ENCODE measurements at places on chromosomes 11 and 22.

DNA sequence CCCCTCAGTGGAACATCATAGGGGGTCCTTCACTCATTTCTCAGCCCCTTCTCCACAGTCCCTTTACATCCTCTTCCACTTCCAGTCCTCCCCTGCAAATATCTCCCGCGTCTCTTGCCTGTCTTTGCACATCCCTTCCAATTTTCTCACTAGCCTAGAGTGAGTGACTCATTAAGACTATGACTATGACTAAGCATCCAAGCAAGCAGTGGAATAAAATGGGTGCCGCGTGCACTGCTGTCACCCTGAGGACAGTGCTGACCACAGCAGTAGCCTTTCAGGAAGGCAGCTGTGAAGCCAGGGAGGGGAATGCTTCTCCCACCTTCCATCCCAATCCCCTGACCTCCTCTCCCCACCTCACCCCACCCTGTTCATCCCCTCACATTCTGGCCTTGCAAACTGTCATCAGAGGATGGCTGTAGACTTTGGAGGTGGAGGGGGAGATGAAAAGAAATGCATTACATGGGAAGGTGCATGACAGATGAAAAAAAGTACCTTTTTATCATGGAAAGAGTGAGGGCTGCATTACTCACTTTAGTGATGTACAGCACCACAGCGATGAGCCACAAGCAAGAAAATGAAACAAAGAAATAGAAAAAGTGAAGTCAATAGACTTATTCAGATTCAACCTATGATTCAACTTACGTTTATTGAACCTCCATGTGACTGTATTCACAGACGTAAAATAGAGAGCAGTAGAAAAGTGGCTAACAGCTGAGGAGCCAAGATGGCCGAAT lies 948.2 kb downstream of the NTM start:
- peak; percentile 5 for DNase-seq

- no peak for DNase-seq
Observed at GRCh38 chr11:86398106-86398505, 23.4 kb downstream of the CCDC81 start.

GRCh38 chr22:28139516-28139915 lies 220.5 kb upstream of the PITPNB start:
- DNase-seq = no peak

DNA sequence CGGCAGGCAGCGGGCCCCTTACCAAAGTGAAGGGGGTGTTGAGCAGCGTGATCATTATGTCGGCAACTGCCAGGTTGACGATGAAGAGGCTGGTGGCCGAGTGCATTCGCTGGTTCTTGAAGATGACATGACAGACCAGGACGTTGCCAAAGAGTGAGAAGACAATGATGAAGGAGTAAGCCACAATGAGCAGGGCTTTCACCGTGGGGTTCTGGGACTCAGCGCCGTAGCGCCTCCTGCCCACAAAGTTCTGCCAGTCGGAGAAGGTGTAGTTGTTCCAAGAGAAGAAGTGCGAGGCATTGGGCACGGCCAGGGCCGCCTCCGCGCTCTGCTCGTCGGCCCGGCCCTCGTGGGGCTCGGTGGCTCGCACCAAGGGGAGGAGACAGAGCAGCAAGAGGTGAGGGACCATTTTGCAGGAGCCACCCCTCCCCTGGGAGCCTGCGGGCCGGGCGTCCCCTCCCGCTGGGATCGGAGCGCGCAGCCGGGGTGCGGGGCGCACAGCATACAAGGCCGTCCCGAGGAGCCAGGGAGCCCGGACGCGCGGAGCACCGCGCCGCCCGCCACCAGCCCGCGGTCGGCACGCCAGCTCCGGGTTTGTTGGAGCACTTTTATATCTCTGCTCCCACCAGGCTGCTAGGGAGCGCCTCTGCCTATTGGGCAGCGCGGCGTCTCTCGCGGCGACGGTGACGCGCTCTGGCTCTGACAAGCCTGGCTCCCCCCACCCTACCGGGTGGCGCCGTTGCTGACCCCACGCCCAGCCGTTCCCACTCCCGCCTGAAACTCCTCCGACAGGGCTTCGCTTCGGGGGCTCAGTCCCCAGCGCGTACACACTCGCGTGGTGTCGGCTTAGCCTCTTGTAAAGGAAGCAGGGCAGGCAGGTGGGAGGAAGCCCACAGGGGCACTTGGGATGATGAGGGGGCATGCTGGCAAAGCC lies at the start of gene GPR83:
TSS of gene GPR83 (minus strand) at position 581 of the 934 bp plus-strand sequence. CDS start at position 409, 172 bp downstream.
- peak; percentile 10 for DNase-seq

DNA sequence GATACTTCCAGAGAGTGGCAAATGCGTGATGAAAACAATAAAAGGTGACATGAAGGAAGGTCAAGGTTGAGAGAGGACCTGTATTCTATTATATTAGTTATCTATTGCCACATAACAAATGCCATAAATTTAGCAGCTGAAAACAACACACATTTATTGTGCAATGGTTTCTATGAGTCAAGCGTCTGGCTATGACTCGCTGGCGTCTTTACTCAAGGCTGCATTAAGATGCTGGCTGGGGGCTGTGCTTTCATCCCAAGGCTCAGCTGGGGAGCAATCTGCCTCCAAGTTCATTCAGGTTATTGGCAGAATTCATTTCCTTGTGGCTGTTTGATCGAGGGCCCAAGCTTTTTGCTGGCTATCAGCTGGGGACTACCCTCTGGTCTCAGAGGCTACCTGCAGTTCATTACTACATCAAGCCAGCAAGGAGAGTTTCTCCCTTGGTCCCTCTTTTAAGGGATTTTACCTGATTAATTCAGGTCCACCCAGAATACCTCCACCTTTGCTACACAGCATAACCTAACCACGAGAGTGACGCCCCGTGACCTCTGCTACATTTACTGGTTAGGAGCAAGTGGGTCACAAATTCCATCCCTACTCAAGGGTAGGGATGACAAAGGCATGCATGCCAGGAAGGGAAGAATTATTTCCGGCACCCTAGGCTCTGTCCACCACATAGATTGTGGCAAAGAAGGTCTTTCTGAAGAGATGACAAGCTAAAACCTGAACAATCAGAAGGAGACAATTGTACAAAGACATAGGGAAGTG lies 549.1 kb downstream of the MN1 start:
- DNase-seq = peak; percentile 93

GRCh38 chr11:79963856-79964645 lies 523.2 kb upstream of the TENM4 start:
- no peak for DNase-seq

DNA sequence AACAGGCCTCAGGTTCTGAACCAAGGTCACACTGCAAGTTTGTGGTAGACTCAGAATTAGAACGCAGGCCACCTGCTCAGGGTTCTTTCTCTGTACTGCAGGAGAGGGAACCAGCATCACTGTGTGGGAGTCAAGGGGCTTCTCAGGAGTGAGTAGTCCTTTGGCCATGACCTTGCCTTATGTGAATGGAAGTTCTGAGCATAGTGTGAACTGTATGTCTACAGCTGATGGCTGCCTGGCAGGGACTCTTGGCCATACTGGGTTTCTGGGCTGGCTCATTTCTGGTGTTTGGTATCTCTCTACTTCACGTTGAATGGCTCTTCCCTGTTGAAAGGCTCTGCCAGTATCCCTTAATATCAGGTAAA lies 40.1 kb upstream of the TUB start:
- no peak for DNase-seq

GRCh38 chr11:129447654-129448239 lies 72.1 kb downstream of the BARX2 start:
- no peak for DNase-seq

- no peak for DNase-seq
Observed at GRCh38 chr11:134981835-134982234, 569.8 kb upstream of the B3GAT1 start.

GRCh38 chr11:72807021-72807693 lies 7.1 kb upstream of the ATG16L2 start:
- DNase-seq = peak; percentile 32

DNA sequence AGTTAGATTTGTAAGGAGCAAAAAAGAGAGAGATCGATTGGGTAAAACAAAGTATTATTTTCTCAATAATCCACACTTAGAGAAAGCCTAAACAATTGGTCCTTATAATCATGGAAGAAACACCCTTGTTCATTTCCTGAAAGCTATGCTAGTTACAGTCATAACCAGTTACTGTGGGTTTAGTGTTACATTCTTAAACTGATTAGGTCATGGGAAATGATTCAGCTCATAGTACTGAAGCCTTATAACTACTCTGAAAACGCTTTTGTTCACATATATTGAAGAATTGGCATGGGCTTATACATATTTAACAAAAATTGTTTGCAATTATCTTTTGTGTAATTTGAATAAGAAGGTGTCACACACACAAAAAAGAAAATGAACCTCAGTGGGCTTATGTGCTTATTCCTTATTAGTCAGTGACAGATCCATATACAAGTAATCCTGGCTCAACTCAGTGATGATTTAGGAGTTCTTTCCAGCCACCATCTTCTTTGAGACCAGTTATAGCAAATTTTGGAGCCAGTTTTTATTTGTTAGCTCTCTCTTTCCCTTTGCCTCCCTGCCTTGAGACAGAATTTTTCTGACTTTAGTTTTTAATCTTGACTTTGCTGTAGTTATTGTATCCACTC lies 198.5 kb upstream of the CTSC start:
- DNase-seq = peak; percentile 92

GRCh38 chr11:32003335-32003734 lies 87.5 kb upstream of the RCN1 start:
- no peak for DNase-seq

DNA sequence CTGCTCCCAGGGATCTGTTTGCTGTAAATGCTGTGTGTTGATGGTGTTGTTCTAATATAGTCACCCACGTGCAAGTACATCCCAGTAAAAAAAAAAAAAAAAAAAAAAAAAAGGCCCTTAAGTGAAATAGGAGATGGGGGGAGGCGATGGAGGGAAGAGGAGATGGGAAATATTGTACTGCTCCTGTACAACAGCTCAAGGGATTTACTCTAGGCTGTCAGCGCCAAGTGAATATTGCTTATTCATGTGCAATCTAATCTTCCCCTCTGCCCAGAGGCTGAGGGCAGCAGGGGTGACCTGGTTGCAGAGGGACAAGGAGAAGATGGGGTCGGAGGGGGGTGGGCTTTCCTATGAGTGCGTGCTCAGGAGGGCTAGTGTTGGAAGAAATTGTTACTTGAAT lies 206.2 kb upstream of the CADM1 start:
- no peak for DNase-seq

DNA sequence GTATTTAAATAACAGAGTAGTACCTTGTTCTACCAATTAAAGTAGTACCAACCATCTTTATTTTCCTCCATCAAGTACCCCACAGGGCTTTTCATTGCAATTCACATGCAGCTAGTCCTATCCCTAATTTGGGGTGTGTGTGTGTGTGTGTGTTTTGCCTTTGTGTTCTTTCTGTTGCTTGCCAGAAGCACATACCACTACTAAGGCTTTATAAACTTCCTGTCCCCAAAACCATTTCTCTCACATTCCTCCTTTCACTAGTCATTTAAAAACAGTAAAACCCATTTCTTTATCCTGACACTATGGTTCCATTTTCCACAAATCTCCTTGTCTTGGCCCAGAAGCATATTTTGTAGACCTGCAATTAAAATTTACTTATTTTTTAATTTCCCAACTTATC lies 54.6 kb downstream of the SLC36A4 start:
- peak; percentile 5 for DNase-seq

DNA sequence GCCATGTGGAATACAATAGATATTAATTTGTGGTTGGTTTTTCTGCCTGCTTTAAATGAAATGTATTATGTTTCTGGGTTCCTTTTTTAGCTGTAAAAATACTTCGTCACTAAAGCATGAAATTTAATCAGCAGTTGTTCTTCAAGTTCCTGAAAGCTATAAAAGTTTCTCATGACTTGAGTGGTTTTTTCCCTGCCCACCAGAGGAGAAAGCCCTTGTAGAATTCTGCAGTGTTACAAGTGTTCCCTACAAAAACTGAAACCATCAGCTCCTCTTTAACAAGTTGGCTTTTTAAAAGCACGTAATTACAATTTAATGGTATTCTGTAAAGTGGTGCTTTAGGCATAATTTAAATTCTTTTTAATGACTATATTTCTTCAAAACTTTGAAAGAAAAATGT lies 56.2 kb downstream of the PANX1 start:
- no peak for DNase-seq

GRCh38 chr22:43811777-43812148 lies 342 bp downstream of the EFCAB6 start:
- peak; percentile 49 for DNase-seq

- DNase-seq = no peak
Observed at GRCh38 chr11:72836111-72836510, 21.9 kb downstream of the ATG16L2 start.

- no peak for DNase-seq
Observed at GRCh38 chr22:40637183-40638150, 948 bp upstream of the MRTFA start.

DNA sequence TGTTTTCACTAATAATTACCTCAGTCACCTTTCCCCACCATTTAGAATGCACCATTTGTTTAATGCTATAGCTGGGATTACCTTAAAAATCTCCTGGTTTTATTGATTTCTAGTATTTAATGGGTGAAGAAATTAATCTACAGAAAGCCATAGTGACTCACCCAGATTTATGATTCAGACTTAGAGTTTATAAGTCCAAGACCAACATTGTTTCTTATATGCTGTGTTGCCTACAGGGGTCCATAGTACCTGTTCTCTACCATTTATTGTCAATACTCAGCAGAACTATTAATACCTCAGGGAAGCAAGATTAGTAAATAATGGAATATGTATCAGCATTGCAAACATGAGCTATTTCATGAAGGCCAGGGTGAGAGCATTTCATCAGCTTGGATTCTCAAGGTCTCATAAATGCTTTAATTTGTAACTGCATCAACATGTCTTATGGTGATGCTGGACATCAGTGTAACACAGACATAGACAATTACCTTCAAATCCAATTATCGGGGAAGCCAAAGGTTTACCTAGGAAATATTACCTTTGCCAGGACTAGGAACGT lies 8.0 kb upstream of the MS4A7 start:
- no peak for DNase-seq

DNA sequence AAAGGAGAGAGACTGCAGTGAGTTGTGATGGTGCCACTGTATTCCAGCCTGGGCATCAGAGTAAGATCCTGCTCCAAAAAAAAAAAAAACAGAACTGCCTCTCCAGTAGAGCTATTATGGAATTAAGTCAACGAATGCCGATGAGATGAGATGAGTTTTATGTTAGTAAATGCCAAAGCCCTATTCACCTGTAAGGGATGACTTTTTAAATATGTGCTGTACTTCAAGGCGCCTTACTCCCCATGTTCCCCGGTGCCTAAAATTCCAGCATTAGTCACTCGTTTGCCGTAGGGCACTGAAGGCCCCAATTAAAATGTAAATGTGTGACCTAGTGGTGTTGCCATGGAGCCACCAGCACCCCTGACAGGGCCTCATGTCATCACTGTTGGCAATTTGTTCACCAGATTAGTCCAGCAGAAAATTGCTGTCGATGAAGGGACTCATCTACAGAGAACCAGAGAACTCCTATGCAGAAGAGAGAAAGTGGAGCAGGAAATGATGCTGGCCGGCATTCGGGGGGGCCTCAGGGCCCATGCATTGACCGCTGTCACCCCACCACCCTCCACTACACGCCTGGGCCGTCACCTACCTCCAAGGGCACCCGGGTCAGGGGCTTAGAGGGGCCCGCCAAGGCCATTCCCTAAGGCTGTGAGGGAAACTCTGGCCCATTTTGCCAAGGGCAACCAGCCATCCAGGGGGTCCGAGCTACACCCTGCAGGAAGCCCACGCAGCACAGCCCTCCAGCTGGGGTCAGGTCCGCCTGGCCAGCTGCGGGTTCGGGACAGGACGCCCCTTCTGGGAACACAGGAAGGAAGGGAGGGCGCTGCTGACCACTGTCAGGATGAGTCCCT lies 17.8 kb downstream of the LIF start:
- DNase-seq = no peak

- no peak for DNase-seq
Observed at GRCh38 chr11:117871160-117871559, 5.3 kb downstream of the FXYD6 start.

Measured in fibroblast of the aortic adventitia (primary cell).